ENCODE measurements at places on chromosomes 6 and 20.

DNA sequence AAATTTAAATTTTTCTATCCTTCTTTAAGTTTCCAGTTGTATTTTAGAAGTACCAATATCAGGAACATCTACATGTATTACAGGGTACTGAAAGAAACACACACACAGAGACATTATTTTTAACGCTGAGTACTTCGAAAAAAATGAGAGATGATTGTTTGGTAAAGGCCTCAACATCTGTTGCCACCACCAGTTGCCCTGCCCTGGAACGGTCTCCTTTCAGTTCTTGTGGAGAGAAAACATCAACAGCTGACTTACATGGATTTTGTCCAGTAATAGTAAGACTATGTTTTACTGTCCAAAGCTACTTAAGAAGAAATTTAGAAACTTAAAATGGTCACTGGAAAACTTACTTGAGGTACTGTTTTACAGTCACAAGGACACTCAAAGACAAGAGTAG lies 16.7 kb downstream of the HMGCLL1 start:
- DNase-seq = no peak

DNA sequence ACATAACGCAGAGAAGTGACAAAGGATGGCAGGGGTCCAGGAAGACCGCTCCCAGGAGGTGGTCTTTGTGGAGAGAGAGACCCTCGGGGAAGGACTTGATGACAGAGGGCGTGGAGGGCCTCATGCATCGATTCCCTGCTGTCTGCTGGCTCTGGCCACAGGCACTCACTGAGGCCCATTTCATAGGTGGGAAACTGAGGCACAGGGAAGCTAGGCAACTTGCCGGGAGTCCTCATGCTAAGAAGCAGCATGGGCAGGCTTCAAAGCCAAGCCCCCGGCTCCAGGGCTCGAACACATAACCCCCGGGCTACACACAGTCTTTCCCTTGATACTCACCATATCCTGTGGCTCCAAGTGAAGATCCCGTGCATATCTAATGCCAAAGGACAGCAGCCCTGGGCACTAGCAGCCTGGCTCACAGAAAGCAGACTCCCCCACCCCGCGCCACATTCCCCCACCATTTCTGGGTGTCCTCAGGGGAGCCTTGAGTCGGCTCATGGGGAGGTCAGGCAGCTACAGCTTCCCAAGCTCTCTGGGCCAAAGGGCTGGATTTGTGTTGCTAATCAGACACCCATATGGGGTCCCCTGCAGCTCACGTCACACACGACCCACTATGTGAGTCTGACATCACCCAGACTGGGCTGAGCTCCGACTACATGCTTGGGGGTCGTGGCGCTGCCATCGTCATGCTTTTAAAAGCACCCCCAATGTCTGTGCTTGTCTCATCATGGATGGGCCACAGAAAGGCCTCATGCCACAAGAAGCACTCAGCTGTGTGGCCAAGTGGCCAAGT lies 130.9 kb upstream of the PMEPA1 start:
- DNase-seq = no peak

DNA sequence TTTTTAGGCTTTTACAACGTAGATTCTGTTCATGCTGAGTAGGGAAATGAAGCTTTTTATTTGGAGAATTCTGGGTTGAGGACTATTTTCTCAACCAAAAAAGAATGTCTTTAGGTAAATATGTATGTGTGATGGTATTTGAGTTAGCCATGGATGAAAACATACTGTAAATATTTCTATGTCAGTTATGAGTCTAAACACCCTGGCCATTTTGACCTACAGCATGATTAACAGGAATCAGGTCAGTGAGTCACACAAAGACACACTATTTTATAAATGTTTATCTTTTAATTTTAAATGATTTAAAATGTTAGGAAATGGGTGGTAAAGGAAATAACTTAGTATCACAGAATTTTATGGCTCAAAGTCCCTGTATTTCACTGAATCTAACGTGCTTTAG lies 851.7 kb upstream of the MAP3K7 start:
- no peak for DNase-seq

DNA sequence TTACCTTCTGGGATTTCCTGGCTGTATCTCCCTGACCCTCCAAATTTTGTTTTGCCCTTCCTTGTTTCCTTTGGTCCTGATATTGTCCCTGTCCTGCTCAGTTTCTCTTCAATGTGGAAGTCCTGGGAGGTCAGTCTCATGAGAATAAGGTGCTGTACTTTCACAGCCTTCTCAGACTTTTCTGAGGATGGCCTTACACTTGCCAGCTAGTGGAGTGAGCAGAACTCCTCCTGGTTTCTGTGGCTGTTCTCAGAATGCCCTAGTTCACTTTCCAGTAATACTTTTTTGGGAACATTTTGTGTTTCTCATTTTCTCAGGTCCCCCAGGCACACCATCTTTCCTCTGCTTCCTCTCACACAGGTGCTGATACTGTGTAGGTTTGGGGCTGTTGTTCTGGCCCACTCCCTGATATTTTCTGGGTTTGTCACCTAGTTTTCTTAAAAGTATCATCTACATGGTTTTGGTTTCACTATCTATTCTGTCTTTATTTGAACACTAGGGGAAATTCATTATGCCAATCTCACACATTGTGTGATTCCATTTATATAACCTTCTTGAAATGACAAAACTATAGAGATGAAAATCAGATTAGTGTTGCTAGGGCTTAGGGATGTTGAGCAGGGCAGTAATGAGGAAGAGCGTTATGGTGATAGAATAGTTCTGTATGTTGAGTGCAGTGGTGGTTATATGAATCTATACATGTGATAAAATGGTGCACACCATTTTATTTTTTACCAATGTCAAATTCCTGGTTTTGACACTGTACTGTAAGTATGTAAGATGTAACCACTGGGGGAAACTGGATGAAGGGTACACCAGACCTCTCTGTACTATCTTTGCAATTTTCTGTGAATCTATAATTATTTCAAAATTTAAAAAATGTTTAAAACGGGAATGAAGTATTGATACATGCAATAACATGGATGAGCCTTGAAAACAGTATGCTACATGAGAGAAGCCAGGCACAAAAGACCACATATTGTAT lies 27.2 kb upstream of the BRPF3 start:
- peak; percentile 4 for DNase-seq

DNA sequence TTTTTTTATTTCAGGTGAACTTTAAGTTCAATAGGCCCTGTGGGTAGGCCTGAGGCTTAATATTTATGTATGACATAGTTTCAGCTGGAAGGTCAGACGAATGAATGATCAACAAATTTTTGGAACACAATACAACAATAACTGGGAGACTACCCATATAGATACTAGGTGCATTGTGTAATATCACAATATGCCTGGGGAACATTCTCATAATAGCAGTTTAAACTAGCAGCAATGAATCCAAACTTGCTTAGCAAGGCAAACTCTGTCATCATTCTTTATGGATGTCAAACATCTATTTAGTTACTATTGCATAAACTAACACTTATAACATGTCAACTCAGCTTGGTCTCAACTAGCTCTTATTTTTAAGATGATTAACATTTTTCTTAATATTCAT lies 49.3 kb downstream of the ELOVL4 start:
- DNase-seq = no peak

GRCh38 chr6:134464690-134465411 lies 146.9 kb upstream of the SGK1 start:
- no peak for DNase-seq

GRCh38 chr6:116572162-116572561 lies 858 bp downstream of the RWDD1 start:
- DNase-seq = no peak

GRCh38 chr20:36246401-36246800 lies 10.1 kb downstream of the AAR2 start:
- DNase-seq = no peak

DNA sequence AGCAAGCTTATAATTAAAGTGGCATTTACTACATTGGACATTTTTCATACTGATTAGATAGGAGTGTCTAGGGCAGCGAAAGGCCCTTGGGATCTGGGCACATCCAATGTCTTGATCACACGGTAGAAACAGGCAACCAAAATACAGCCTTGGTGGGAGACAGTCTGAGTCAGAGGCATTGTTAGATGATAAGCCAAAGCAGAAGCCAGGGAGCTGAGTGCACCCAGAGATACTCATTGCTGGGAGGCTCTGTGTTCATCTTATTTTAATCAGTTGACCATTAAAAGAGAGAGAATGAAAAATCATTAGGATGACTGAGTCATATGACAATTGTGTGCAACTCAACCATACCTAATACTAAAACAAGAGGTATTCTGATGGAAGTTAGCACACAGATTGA lies 109.5 kb downstream of the LCA5 start:
- no peak for DNase-seq

GRCh38 chr6:19632786-19633185 lies 204.4 kb upstream of the ID4 start:
- DNase-seq = no peak

DNA sequence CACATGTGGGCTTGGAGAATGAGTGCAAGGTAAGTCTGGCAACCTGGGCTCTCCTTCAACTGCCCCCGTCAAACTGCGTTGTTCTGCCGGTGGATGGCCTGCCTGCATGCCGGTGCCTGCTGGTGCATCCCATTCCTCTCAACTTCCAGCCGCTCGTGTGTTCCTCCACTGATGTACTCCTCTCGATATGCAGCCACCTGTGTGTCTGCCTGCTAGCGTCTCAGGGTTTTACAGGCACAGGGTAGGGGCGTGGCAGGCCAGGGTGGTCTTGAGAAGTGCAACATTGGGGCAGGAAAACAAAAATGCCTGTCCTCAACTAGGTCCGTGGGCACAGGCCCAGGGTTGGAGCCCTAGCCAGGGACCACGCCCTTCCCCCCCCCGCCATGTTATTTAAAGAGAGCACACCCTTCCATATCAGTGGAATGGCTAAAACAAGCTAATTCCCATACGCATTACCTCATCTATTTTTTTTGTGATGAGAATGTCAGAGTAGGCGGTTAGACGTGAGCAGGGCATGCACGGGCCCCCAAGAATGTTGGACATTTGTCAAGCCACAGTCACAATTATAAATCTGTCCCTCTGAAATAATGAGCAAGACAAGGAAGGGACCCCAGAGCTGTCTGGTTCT lies 33.2 kb downstream of the SERPINB6 start:
- no peak for DNase-seq

GRCh38 chr6:32816746-32817204 lies at the start of gene HLA-DOB:
HLA-DOB (minus strand) TSS chr6:32817002; CDS start chr6:32816951, 51 bp downstream.
- DNase-seq = peak; percentile 43

DNA sequence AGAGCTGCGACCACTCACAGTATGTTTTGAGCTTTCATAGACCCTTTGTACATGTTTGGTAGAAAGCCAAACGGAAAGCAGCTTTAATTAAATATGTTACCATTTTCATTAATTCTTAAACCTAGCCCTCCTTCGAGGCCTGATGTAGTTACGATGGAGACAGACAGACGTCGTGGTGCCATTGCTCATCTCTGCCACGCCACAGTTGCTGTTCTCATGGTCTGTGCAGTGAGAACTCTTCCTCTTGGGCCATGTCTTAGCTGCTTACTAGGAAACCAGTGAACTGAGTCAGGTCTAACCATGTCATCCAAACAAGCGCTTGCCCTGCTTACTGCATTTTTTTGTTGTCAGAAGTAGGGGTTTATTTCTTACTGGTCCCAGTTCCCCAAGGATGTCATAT lies 62.8 kb downstream of the SNX9 start:
- no peak for DNase-seq

- DNase-seq = no peak
Measured at GRCh38 chr6:112049026-112049799, 4.7 kb upstream of the CCN6 start.

DNA sequence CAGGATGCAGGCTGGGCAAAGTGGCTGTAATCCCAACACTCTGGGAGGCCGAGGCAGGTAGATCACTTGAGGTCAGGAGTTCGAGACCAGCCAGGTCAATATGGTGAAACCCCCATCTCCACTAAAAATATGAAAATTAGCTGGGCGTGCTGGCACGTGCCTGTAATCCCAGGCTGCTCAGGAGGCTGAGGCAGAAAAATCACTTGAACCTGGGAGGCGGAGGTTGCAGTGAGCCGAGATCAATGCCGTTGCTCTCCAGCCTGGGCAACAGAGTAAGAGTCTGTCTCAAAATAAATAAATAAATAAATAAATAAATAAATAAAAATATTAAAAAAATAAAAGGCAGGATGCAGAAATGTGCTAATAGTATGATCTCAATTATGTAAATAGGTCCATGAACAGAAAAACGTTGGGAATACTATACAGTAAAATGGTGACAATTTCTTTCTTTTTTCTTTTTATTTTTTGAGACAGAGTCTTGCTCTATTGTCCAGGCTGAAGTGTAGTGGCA lies 8.4 kb upstream of the CBFA2T2 start:
- no peak for DNase-seq

DNA sequence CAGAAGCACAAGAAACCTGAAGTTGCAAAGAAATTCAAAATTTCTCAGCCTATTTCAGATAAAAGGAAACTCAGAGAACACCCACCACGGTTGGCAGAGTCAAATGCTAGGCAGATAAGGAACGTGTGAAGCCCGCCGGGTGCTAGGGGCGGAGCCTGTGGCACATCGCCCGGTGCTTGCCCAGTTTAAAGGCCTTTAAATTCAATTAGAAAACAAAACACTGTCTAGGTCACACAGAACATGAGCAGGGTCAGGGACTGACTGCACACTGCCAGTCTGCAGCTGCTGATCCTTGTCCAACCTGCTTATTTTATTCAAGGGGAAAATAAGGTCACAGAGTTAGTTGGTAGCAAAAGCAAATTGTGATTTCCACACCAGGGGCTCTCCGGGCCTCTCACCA lies 75.8 kb downstream of the PSMG4 start:
- no peak for DNase-seq

DNA sequence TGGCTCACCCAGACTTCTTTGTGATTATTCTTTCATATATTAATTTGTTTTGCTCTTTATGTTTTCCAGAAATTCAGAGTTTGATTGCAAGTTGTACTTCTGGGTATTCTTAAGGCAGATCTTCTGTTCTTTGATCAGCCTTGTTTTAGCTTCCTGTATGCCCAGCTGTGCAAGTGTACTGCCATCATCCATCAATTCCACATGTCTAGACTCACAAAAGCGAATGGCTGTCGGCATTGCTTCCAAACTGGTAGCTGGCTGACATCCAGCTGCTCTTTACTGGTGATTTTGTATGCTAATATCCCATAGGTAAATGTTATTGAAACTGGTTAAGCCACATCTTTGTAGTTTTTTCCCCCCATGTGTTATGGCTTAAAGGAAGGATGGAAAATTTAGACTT lies 1084.8 kb upstream of the CITED2 start:
- no peak for DNase-seq

GRCh38 chr20:21024420-21024819 lies 81.7 kb downstream of the LINC00237 start:
- DNase-seq = no peak

Measured in CD4-positive, alpha-beta T cell treated with Interleukin-21 for 1 hour (primary cell).